ENCODE measurements at places on chromosomes 2 and 18. TPM values are rescaled to one million over a fixed set of nuclear protein-coding genes. Genes with fewer than 3 reads are reported as not detected.

DNA sequence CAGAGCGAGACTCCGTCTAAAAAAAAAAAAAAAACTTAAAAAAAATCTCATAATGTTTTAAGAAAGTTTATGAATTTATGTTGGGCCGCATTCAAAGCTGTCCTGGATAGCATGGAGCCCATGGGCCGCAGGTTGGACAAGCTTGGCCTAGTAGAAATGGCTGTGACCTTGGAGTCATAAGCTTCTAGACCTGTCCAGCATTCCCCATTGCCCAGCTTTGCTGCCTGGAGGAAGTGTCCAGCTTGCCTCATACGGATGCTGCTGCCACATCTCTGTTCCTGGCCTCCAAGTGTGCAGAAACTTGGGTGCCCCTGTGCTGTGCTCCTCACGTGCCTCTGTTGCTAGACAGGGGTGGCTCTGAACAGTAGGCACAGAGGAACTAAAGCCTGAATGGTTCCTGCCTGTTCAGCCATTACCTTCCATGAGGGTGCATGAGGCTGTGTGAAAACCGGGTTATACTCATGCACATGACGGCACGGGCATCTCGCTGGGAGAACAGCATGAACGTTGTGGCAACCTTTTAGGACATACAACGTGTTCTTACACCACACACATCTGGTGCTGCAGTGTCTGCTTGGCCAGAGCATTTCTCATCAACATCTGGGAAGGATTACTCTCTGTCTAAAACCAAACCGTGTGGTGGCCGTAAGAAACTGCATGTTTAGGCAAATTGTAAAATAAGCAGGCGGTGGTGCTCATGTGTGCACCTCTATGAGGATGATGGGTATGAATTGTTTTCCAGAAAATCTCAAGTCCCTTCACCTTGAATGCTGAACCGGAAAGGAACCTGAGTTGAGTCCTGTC, 38.2 kb downstream of the FHOD3 start:
- no peaks in the 10 kb centered on the region for H3K36me3 ChIP-seq
- DNase-seq, result no peak
- peaks cover 10% of the 10 kb centered on the region for H3K4me1 ChIP-seq

The AQP4 gene
- total RNA-seq, result 1.5 TPM

- no peaks in the 10 kb centered on the region for H3K36me3 ChIP-seq
- no peak for DNase-seq
- H3K27ac ChIP-seq, result no peak overlapping the region
- no peaks in the 10 kb centered on the region for H3K4me1 ChIP-seq
Measured at GRCh38 chr18:11579916-11580315, 29.5 kb upstream of the SLC35G4 start.

DNA sequence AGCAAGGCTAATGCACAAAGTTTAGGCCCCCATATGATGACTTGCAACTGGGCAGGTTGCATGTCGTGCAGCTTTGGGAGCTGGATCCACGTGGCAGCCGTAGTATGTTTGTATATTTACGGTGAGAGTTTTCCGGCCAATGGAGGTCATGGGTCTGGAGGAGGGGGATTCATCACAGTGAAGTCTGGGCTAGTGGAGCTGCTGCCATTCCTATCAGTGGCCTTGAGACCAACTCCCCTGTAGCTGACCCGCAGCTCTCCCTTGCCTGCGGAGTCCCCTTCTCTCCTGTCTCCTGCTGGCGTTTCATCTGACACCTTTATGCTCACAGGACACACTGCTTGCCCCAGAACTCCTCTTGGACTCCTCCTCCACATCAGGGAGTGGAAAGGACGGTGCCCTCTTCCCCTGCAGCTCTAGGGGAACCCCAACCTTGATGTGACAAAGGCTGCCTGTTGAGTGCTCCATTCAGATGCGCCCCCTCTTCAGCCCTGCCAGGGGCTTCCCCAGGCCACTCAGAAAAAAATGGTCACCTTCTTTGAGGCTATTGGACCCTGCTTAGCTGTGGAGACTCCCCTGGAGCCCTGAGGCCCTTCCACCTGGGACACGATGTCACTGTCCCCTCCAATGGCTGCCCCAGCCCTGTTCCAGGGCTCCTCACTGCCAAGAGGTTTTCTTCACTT, 121.7 kb downstream of the PXDN start:
- no peaks in the 10 kb centered on the region for H3K36me3 ChIP-seq
- no peak overlapping the region for H3K4me3 ChIP-seq
- H3K4me1 ChIP-seq, result no peaks in the 10 kb centered on the region

The DSEL gene
- total RNA-seq, result 2.7 TPM

DNA sequence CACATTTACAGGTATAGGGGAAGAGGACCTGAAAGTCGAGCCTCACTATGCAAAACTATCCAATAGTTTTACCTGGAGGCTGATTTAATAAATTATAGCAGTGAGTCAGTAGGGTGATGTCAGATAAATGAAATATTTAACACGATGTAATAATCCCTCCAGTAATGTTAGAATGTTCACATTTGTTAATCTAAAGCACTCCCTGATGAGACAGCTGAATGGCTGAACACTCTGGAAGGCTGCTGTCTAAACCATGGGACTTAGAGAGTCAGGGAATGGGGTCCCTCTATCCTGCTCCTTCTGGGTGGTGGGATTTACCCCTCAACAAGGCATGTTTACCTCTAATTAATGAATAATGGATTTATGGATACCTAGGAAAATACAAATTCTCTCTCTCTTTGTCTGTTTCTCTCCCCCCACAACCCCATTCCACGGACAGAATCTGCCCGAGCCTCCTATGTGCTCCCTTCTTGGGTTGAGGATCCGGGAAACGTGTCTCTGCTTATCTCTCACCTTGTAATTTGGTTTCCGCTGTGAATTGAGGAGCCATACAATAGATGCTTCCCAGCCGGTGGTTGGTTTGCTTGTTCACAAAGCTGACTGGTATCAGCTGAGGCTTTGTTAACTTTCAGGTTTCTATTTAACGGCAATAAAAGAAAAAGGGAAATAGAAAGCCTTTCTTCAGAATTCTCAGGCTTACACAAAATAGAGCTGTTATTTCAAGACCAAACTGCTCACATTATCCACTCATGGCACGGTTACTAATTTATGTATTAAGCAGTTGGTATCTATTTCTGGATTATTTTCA, 25.9 kb downstream of the LRRC30 start:
- no peaks in the 10 kb centered on the region for H3K36me3 ChIP-seq
- no peak overlapping the region for H3K4me3 ChIP-seq
- DNase-seq, result no peak
- no peaks in the 10 kb centered on the region for H3K27me3 ChIP-seq
- no peak overlapping the region for H3K27ac ChIP-seq

GRCh38 chr2:136356125-136357006, 238.4 kb upstream of the CXCR4 start:
- no peak overlapping the region for H3K4me3 ChIP-seq
- DNase-seq, result no peak
- H3K36me3 ChIP-seq, result no peaks in the 10 kb centered on the region
- H3K27me3 ChIP-seq, result no peaks in the 10 kb centered on the region
- no peak overlapping the region for H3K27ac ChIP-seq
- H3K4me1 ChIP-seq, result no peaks in the 10 kb centered on the region

The TUBB6 gene
- total RNA-seq, result 111 TPM

The TMEM200C gene
- total RNA-seq, result 0.13 TPM

DNA sequence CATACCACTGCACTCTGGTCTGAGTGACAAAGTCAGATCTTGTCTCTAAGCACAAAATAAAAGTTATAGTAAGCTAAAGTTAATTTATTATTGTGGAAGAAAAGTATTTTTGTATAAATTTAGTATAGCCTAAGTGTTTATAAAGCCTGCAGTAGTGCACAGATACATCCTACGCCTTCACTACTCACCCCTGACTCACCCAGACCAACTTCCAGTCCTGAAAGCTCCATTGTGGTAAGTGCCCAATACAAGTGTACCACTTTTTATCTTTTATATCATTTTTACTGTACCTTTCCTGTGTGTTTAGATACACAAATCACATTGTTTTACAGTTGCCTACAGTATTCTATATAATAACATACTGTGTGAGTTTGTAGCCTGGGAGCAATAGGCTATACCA, 57.5 kb downstream of the UBE2E3 start:
- no peak overlapping the region for H3K4me3 ChIP-seq
- H3K27ac ChIP-seq, result no peak overlapping the region
- H3K36me3 ChIP-seq, result no peaks in the 10 kb centered on the region
- no peak for DNase-seq
- H3K4me1 ChIP-seq, result no peaks in the 10 kb centered on the region
- no peaks in the 10 kb centered on the region for H3K27me3 ChIP-seq

DNA sequence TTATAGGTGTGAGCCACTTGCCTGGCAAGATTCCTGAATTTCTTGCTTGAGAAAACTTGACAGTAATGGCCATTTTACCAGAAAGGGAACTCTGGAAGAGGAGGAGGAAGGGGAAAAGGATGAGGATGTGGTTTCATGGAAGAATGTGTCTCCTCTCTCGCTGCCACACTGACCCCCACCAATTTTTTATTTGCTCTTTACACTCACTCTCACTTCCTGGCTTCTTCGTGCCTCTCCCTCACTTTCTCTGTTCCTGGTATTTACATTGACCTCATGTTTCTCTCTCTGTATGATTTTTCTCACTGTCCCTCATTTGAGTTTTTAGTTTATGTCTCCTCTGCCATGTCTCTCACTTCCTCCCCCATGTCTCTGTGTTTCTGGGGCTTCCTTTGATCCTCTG, 134.5 kb upstream of the CAB39 start:
- no peaks in the 10 kb centered on the region for H3K27me3 ChIP-seq
- H3K4me1 ChIP-seq, result no peaks in the 10 kb centered on the region
- H3K4me3 ChIP-seq, result no peak overlapping the region
- DNase-seq, result no peak
- H3K36me3 ChIP-seq, result no peaks in the 10 kb centered on the region

- H3K27me3 ChIP-seq, result no peaks in the 10 kb centered on the region
- DNase-seq, result no peak
- H3K4me3 ChIP-seq, result no peak overlapping the region
- H3K36me3 ChIP-seq, result no peaks in the 10 kb centered on the region
- no peak overlapping the region for H3K27ac ChIP-seq
- no peaks in the 10 kb centered on the region for H3K4me1 ChIP-seq
Measured at GRCh38 chr18:61957801-61958516, 65.2 kb upstream of the RNF152 start.

DNA sequence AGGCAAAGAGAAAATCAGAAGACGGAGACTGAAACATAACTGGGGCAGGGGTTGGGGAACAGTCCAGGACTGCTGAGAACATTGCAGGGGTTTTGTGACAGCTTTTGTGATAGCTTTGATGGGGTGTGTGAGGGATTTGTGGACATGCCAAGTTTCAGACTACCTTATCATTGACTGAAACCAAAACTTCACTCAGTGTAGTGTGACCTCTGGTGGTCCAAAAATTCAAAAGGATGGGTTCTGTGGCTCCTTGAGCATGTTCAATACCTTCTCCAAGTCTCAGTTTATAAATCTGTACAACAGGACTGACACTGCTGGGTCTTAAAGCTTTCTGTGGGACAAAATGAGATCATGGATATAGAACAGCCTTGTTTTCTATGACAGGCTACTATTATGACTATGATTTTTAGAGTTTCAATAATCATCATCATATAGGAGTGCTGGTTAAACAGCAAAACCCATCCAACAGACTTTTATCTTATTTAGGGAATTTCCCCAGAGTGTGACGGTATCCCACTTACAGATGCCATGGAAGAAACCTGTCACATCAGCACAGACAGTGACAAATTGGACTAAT, 259.2 kb upstream of the SLC14A2 start:
- no peaks in the 10 kb centered on the region for H3K36me3 ChIP-seq
- H3K27ac ChIP-seq, result no peak overlapping the region
- no peaks in the 10 kb centered on the region for H3K27me3 ChIP-seq
- H3K4me3 ChIP-seq, result no peak overlapping the region
- no peak for DNase-seq

The ANKRD36 gene
- 29.0 TPM for total RNA-seq

The ROCK1 gene
- 54.7 TPM for total RNA-seq

DNA sequence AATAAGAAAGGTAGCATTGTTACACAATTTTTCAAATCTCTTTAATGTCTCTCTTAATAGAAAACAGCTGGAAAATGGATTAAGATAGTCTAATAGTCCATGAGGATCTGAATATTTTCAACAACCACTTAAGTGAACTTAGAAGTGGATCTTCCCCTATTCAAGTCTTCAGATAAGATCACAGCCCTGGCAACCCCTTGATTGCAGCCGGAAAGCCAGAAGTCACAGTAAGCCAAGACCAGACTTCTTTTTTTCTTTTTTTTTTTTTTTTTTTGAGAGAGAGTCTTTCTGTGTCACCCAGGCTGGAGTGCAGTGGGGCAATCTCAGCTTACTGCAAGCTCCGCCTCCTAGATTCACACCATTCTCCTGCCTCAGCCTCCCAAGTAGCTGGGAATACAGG, 18.6 kb upstream of the ZC3H15 start:
- no peaks in the 10 kb centered on the region for H3K27me3 ChIP-seq
- H3K27ac ChIP-seq, result no peak overlapping the region
- H3K4me3 ChIP-seq, result no peak overlapping the region

GRCh38 chr2:101546376-101547058, 71.6 kb upstream of the RFX8 start:
- H3K4me3 ChIP-seq, result no peak overlapping the region
- DNase-seq, result no peak
- no peaks in the 10 kb centered on the region for H3K27me3 ChIP-seq
- H3K27ac ChIP-seq, result no peak overlapping the region
- no peaks in the 10 kb centered on the region for H3K36me3 ChIP-seq
- H3K4me1 ChIP-seq, result no peaks in the 10 kb centered on the region

The TRIM54 gene
- total RNA-seq, result not detected

The IWS1 gene
- 39.6 TPM for total RNA-seq

DNA sequence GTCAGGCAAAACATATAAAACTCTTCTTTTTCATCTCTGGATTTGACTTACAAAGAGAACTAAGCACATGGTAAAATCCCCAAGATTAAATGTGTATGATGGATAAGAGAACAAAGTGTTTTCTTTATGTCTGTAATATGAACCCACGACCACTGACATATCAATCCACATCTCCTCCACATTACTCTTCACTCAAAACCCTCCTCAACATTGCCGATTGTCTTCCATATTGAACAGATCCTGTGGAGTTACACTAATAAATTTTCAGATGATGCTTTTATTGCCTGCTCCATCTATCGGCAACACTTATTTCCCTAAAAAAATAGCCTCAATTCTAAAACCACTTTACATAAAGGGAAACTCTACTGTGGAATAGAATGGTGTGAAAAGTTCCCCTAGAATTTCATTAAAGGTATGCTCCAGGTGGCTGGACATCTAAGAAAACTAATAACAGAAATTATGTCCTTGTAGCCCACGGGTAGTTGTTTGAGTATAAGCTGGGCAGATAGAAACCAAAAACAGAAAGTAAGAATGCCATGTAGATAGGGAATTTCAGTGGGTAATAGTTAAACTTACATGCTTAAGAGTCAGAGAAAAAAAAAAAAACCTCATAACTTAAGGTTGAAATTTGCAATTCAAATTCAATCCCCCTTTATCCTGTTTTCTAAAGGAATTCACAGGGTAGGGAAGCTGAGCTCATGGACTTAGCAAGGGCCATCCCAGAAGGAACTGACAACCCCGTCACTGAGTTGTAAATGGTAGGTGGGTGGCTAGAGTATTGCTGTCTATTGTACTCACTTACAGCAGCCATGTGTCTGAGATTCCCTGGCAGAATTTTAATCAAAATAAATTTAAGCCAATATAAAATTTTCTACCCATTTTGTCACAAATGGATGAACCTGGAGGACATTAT, 305.4 kb upstream of the LYPD1 start:
- no peaks in the 10 kb centered on the region for H3K36me3 ChIP-seq
- no peaks in the 10 kb centered on the region for H3K27me3 ChIP-seq
- H3K4me3 ChIP-seq, result no peak overlapping the region
- no peak for DNase-seq
- no peak overlapping the region for H3K27ac ChIP-seq
- H3K4me1 ChIP-seq, result no peaks in the 10 kb centered on the region

The ABCG8 gene
- 31.5 TPM for total RNA-seq

Measured in Peyer's patch (tissue), 4 donors.